GM10248 (cell line): ENCODE measurements at places on chromosomes 1 and 21.

- no peak for DNase-seq
These were observed 39.4 kb upstream of the ZFYVE9 start for GRCh38 chr1:52102336-52103013.

DNA sequence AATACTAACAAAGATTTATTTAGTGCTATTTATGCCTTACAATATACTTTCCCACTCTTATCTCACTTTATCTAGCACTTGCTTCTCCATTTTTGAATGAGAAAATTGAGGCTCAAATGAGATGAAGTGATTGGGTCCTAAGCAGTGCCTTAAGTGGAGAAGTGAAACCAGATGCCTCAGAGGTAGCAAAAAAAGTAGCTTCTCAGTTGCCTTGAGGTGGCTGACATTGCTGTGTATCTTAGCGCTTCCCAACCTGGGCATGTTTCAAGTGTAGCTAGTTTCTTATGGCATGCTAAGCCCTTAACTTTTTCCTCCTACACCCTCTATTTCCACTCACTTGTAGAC lies 390.4 kb downstream of the OMA1 start:
- peak; percentile 22 for DNase-seq

- no peak for DNase-seq
These were observed 157.4 kb downstream of the ACTL8 start for GRCh38 chr1:17912491-17912890.

GRCh38 chr1:55275151-55275748 lies 60.1 kb upstream of the USP24 start:
- DNase-seq = no peak

DNA sequence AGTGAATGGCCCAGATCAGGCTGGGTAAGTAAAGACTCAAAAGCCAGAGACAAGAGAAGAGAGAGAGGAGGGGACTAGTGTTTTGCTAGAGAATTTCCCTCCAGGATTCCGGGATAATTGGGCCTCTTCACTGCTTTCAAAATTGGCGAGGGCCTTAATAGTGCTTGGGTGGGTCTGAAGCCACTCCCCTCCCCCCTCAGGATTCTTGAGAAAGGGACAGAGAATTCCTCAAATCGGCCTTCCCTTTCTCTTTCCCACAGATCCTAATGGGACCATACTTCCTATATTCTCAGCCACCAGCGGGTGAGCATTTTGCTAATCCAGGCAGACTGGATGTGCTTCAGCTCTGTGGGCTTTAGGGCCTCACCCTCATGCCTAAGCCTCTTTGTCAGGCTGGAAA lies 11.9 kb downstream of the SFN start:
- no peak for DNase-seq

- DNase-seq = no peak
These were observed 41.7 kb downstream of the CD55 start for GRCh38 chr1:207362962-207363860.
